ENCODE measurements at places on chromosomes 4 and X. TPM values are rescaled to one million over a fixed set of nuclear protein-coding genes. Genes with fewer than 3 reads are reported as not detected.

The BOD1L1 gene
- total RNA-seq, result 37.1 TPM

The CTAG1A gene
- total RNA-seq, result not detected

The SLC10A4 gene
- total RNA-seq, result not detected

The SRPK3 gene
- not detected for total RNA-seq

The MAGEB10 gene
- total RNA-seq, result not detected

The OTC gene
- total RNA-seq, result 0.15 TPM

The GAGE2A gene
- total RNA-seq, result not detected
